Spleen (tissue), 13 donors: ENCODE measurements at places on chromosomes 16 and 17. TPM values are rescaled to one million over a fixed set of nuclear protein-coding genes. Genes with fewer than 3 reads are reported as not detected.

The CRISPLD2 gene
- total RNA-seq, result 85.9 TPM

The TPSD1 gene
- total RNA-seq, result not detected

The SDR42E1 gene
- 3.5 TPM for total RNA-seq

The IRF8 gene
- 278 TPM for total RNA-seq

The SAMD14 gene
- total RNA-seq, result 2.0 TPM

The SCARF1 gene
- 60.8 TPM for total RNA-seq

The PAQR4 gene
- total RNA-seq, result 6.4 TPM

The EVPL gene
- 0.34 TPM for total RNA-seq

The CDK5R1 gene
- 18.9 TPM for total RNA-seq

The GALNS gene
- total RNA-seq, result 40.6 TPM

The DNAAF8 gene
- 0.85 TPM for total RNA-seq

The ABCA8 gene
- total RNA-seq, result 63.7 TPM

The CCL23 gene
- 7.5 TPM for total RNA-seq

The CPHXL2 gene
- not detected for total RNA-seq

The PPM1E gene
- 0.72 TPM for total RNA-seq
